ENCODE measurements at places on chromosomes 13 and 19.

DNA sequence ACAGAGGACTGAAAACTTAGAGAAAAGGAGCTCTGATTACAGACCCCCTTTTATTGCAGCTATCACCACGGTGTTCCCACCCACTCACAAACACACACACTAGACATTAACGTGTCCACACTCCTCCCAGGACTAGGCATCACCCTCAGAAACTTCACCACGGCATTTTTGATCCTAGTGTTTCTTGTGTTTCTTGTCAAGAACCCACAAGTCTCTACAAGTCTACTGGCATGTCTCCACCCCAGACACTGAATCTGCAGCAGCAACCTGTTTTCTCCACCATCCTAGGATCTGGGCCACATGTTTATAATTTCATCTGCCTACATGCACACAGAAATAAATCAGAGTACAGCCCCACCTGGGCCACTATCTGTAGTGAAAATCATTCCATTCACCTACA, 4.3 kb downstream of the ZNF486 start:
- no peak for DNase-seq

- no peak for DNase-seq
Observed at GRCh38 chr13:80504453-80504852, 163.5 kb upstream of the SPRY2 start.

DNA sequence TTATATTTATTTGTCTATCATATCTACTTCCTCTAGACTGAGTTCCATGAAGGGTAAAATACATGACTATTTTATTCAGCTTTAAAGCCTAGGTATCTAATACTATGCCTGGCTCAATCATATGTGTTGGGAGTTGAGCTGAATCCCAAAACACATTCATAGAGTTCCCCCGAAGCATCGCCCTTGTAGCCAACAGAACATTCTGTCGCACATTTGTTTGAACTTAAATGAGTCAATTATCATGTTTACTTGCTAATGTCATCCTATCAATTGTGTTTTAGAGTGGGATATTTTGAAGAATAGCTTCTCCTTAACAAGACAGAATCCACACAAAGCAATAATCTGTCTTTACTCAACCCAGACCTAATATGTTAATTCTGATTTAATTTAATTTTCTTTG, 252.4 kb downstream of the HS6ST3 start:
- DNase-seq: no peak

DNA sequence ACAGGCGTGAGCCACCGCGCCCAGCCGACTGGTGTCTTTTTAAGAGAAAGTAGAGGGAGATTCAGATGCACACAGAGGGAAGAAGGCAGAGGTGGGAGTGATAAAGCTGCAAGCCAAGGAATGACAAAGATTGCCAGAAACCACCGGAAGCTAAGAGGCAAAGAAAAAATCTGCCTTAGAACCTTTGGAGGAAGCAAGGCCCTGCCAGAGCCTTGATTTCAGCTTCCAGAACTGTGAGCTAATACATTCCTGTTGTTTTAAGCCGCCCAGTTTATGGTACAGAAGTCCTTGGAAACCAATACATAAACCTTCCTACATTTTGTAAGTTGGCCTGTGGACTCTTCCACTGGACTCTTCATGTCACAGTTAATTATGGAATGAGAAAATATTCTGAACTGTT, 71.7 kb upstream of the SOX21 start:
- DNase-seq: no peak

DNA sequence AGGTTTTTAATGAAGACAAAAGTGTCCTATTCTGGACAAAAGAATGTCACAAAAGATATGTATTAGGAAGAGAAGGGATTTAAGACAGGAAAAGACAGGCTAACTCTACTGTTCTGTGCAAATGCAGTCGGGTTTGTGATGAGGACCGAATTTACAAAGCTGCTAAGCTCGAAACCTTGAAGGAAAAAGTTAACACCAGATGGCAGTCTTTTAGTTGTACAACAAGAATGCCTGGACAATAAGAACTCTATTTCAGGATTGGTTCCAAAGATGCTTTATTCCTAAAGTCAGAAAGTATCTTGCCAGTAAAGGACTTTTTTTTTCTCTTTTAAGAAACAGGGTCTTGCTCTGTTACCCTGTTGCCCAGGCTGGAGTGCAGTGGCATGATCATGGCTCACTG, 51.1 kb downstream of the HS6ST3 start:
- DNase-seq: no peak

DNA sequence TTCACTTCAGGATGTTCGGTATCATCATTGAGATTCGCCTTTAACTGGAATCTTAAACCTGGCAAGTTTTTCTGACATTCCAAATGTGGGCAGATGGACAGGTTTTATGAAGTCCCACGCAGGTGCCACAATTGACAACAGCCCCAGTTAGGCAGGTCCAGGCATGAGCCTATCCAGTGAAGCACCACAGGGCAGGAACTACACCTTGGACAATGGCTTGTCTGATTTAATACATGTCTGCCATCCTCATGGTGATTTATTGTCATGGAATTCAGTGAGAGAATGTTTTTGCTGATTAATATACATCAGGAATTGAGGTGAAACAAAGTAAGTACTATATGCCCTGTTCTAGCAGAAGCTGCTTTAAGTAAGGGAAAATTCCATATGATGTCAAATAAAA, 10.2 kb upstream of the TPP2 start:
- DNase-seq: no peak

DNA sequence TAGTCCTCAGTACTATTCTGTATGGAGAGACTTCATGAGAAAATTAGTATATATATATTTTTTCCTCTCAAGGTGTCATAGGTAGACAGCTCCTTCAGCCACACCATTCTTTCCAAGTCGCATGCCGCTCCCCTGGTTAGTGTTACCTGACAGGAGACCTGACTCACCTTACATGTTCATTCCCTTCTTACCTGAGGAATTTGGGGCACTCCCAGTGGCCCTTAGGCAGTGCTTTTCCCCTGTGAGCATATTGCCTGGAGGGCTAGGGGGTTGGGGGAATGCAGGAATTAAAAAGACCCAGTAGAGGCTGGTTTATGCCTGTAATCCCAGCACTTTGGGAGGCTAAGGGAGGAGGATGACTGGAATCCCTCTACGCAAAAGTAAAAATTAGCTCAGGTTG, 9.0 kb upstream of the ACTN4 start:
- no peak for DNase-seq

DNA sequence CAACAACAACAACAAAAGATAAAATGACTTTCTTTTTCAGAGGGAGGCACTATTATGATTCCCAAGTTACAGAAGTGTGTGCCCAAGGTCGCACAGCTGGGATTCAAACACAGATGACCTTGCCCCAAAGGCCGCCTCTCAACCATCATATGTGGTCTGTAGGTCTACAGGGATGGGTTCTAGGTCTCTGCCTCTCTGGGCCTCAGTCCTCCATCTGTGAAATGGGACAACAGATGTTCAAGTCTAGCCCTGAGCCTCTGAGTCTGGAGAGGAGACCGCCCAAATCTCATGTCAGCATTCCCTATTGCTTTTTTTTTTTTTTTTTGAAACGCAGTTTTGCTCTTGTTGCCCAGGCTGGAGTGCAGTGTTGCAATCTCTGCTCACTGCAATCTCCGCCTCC, 4.9 kb downstream of the NPAS1 start:
- DNase-seq: no peak

GRCh38 chr13:33123066-33123859, 107.0 kb downstream of the KL start:
- DNase-seq: no peak

GRCh38 chr19:10122045-10122444, 2.3 kb upstream of the EIF3G start:
- DNase-seq: no peak

- no peak for DNase-seq
Observed at GRCh38 chr13:113160983-113161382, 2.5 kb downstream of the PROZ start.

DNA sequence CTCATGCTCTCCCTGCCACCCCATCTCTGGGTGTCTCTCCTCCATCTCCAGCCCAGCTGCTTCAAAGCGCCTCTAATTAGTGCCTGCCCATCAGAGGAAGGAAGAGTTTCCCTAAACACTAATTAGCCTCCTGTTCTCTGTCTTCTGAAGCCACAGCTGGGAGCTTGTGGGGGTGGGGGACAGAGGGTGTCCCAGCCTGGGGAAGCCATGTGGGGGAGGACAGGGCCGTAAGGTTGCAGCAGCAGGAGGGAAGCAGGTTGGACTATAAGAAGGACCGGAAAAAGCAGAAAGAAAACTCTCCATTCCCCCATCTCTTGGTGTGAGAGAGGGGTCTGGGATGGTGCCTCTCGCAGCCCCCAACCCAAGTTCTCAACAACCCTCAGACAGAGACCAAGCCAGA, 26.2 kb downstream of the SLC8A2 start:
- no peak for DNase-seq

DNA sequence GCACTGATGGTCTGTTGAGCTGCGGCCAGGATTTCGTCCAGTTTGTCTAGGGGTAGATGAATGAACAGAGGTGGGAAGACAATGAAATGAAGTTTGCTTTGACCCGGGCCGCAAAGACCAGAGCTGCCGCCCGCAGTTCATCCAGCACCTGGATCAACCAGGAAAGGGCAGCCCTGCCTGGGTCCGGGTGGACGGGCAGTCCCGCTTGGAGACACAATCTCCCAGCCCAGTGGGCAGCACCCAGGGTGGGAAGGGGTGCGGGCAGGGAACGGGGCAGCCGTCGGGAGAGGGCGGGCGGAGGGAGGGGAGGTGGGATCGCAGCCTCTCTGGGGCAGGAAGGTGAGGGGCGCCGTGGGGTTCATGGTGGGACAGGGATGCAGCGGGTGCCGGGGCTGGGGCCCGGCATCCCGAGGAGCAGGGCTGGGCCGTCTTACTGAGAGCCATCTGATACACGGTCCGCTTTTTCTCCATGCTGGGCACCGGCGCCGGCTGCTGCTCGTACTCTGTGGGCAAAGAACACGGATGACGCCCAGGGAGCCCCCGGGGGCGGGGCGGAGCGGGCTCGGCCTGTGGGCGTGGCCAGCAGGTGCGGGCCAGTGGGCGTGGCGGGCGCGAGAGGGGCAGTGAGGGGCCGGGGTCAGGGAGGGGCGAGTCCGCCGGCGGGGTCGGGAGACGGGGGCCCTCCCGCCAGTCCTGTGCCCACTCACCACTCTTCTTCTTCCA, 33.1 kb downstream of the SHANK1 start:
- DNase-seq: no peak

DNA sequence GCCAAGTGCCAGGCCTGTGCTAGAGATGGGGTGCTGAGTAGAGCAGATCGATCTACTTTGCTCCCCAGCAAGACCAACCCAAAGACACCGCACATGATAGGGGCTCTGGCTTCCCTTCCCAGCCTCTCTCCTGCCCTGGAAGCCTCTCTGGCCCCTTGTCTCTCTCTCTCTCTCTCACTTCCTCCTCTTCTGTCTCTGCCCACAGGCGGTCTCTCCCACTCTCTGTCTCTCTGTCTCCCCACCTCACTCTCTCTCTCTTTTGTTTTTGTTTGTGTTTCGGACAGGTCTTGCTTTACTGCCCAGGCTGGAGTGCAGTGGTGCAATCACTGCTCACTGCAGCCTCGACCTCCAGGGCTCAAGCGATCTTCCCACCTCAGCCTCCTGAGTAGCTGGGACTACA, 1.3 kb downstream of the SELENOV start:
- DNase-seq: no peak

DNA sequence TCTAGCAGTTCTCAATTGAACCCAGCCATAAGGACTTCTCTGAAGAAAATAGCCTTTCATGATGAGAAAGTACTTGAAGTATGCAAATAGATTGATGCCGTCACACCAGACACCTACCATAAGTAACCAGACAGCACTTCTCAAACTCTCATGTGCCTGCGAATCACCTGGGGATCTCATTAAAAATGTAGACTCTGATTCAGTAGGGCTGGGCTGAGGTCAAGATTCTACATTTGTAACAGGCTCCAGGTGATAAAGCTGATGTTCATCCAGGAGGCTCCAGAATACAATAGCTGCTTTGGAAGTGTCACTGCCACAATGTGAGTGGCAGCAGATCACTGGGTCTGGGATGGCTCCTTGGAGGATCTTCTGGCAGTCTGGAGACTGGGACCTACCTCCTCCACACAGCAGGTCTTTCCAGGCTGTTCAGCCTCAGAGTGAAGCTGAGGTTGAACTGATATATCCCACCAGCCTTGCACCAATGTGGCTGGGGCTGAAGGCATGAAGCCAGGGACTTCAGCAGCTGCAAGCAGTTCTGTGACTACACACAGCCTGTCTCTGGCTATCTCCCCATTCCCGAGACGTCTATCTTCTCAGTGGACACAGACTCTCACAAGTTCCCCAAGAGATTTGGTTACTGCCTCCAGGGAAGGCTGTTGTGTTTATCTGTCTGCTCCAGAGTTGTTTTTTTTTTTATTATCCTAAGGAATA, 9.1 kb downstream of the MBNL2 start:
- DNase-seq: no peak

- DNase-seq: no peak
Observed at GRCh38 chr19:49780861-49781260, 14.1 kb downstream of the AP2A1 start.

DNA sequence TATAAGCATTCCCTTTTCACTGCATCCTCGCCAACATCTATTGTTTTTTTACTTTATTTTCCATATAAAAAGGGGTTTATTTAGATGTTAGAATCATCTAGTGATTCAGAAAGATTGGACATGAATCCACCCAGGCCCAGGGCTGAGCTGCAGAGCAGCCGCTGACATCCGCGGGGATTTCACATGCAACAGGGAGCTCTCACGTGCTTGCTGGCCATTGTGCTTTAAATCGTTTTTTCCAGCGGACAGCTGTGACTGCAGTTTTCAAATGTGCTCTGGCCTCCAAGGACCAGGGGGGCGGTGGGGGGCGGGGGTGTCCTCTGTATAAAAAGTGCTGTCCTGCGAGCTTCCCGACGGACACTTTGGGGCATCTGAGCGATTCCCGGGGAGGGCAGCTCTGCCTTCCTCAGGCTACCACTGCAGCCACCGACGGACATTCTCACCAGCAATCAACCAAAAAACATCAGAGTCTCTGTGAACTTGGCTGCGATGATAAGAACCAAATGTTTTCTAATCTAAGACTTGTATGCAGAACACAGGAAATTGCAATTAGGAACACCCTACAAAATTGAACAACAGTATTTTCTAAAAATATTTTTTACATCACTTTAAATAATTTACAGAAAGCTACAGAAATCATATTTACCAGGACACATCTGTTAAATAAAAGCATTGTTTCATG, 12.6 kb downstream of the RB1 start:
- DNase-seq: no peak

DNA sequence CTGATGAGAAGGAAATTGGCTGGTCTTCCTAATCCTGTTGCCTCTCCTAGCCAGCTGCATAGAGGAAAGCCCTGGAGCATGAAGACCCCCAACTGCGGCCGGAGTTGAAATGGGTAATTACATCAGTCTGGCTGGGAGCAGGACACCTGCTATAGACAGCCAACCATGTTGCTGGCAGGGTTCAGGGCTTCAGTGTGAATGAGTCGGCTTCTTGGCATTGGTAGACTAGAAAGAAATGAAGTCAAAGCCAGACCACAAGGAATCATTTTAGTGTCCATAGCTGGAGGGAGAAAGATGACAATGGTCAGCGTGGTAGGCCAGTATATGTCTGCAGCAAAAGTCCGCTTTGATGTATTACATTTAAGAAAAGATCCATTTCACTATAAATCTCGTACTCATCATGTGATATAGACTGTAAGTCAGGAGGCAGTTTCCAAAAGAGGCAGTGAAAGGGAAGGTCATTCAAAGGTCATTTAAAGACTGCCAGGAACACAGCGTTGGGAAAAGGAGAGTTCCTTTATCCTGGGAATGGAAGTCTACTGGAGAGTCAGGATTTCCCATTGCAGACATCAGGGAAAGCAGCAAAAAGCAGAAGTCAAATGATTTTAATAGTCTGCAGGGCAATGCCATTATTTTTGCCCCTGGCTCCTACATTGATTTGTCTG, 262.7 kb downstream of the DNAJC15 start:
- no peak for DNase-seq

- DNase-seq: no peak
Observed at GRCh38 chr13:89199138-89199537, 1528.0 kb downstream of the SLITRK5 start.

- no peak for DNase-seq
Observed at GRCh38 chr13:50993371-50993770, 83.8 kb downstream of the RNASEH2B start.
